ENCODE measurements at places on chromosomes 3 and 15.

DNA sequence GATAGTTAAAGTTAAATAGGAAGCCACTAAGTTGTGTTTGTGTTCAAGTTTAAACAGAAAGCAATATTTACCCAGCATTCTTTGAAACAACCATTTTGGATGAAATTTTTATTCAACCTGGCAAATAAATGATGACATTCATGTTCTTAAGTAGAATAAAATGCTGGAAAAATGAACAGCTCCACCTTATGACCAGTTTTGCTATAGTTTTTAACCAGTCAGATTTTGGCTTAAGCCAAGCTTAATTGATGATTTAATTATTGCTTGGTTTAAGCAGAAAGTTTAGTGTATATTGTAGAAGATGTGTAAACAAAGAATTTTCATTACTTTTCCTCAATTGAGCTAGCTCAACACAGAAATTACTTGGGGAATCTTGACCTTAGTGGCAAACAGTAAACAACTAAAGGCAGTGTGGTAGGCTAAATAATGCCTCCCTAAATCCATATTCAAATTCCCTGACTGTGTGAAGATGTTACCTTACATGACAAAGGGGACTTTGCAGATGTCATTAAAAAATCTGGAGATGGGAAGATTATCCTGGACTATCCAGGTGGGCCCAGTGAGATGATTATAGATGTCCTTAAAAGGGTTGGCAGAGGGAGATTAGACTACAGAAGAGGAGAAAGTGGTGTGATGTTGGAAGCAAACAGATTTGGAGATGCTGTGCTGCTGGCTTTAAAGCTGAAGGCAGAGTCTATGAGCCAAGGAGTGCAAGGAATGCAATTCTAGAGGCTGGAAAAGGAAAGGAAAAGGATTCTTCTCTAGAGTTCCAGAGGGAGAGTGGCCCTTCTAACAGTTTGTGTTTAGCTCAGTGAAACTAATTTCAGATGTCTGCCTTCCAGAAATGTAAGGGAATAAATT, 448.6 kb upstream of the GOLIM4 start:
- DNase-seq = no peak

DNA sequence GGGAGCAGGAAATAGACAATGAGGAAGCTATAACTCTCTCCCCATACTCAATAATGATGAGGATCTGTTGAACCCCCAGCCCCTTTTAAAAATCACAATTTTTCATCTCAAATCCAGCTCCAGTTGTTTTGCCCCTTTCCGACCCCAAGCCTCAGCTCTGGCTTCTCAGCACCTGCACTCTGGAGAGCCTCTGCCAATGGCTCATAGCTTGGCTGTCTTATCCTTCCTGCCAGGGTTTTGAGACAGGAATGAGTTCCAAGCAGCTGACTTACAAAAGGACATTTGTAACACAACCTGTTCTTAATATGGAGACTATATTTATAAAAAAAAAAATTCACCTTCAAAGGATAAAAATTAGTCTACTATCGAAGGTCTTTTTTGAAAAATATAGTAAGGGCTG, 105.9 kb upstream of the NEDD4 start:
- no peak for DNase-seq

DNA sequence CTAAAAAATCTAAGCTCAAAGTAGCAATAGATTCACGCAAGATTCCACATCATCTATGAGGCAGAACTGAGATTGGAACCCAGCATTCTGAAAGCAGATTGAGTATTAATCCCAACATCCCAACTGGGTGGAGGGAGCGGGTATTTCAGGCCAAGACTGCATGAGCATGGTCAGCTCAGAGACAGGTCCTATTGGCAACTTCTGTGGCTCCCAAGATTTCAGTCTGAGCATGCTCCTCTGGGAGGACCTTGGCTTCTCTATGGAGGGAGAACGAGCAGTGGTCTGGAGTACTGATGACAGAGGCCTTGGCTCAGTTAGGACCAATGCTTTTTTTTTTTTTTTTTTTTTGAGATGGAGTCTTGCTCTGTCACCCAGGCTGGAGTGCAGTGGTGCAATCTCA, 4.0 kb upstream of the ITGA11 start:
- DNase-seq = no peak

DNA sequence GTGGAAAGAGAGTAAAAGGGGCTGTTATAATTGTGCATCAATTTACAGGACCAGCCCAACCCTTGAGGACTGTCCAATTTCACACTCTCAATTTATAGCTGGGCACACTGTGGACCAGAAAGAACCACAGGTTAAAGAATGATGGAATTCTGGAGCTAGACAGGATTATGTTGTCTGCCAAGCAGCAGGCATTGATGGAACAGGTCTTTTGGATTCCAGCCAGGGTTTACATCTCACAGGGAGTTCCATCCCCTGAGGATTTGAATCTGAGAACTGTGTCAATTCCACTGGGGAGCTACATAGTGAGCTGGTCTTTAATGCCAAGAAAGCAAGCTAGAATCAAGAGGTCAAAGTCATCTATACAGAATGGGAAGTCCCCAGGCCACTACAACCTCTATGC, 389.5 kb upstream of the WNT5A start:
- DNase-seq = no peak

DNA sequence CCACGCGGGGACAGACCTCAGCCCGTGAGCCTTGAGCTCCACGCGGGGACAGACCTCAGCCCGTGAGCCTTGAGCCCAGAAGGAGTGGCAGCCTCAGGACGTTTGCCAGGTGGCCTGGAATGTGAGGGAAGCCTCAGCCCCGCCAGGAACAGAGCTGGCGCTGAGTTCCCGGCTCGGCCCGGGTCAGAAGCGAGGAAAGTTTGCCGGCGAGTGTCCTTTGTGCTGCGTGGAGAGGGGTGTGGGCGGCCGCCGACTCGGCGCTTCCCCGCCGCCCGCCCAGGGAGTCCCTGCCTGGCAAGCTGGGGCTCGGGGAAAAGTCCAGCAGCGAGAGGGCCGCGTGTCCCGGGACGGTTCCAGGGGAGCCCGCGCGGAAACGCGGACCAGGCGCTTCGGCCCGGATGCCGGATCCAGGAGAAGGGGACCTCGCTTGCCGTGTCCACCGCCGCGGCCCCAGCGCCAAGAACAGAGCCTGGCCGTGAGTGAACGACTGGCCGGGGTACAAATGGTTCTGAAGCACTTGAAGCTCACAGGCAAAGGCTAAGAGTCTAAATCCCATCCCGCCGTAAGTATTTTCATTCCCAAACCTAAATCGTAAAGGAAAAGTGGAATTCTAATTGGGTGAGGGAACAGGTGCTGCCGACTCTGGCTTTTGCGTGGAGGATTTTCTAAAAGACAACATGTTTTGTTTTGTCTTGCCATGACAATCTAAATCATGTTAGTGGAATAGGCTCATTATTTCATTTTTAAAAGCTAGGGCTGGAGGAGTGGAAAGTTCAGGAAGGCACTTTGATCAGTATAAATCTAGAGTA, 1.7 kb downstream of the LRRN1 start:
- no peak for DNase-seq

DNA sequence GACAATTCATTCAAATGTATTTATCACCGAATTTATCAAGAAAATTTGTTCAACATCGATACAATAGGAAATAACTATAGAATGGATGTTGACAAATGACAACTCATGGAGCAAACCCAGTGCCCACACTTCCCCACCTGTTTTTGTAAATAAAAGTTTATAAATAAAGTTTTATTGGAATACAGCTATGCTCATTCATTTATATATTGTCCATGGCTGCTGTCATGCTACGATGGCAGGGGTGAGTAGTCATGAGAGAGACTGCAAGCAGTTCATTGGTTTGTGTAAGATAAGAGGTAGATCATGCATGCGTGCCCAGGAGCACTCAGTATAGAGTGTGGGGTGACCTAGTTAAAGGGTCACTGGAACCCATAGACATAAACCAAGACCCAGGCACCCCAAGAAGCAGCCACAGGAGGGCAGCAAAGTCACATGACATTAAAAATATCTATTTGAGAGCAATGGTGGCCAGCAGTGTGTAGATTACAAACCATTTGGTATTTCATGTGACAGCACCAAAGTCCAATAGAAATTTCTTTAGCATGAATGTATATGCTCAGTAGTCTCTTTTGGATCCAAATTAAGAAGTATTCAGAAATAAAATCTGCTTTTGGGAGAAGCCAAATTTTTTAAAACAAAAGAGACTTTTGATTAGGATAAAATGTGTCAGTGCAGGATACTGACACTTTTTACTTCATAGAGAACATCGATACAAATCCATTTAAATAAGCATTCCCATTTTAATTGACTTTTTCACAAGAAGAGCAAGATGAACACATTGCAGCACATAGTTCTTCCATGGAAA, 794.8 kb downstream of the MCTP2 start:
- no peak for DNase-seq

DNA sequence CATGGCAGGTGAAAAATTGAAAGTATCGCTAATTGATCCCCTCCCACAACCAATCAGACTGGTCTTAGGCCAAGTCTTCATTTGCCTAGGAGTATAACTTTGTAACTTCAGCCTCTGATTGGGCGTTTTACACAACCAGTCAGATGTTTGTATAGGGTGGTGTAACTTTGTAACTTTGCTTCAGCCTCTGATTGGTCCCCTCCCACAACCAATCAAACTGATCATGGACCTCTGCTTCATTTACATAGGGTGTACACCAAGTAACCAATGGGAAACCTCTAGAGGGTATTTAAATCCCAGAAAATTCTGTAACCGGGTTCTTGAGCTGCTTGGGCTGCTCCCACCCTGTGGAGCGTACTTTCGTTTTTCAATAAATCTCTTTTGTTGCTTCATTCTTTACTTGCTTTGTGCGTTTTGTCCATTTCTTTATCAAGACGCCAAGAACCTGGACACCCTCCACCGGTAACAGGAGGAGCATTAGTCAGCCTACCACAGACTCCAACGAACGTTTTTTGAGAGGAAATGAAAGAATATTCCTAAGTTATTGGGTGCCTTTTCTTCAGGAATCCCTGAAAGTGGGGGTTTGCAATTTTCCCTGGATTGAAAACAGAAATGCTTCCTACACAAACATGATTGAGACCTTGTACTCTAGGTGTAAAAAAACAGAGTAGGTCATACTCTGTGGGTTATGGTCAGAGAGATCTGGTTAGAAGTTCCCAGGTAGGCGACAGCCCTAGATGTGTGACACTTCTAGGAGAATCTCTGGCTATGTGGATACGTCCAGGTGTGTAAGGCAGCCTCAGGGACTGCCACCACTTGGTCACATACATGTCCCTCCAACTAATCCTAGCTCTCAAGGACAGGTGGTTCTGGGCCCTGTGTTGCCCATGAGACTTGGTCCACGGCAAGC, 5.5 kb upstream of the SACM1L start:
- DNase-seq = no peak

GRCh38 chr3:174352227-174352626, 506.9 kb upstream of the NAALADL2 start:
- DNase-seq = no peak

DNA sequence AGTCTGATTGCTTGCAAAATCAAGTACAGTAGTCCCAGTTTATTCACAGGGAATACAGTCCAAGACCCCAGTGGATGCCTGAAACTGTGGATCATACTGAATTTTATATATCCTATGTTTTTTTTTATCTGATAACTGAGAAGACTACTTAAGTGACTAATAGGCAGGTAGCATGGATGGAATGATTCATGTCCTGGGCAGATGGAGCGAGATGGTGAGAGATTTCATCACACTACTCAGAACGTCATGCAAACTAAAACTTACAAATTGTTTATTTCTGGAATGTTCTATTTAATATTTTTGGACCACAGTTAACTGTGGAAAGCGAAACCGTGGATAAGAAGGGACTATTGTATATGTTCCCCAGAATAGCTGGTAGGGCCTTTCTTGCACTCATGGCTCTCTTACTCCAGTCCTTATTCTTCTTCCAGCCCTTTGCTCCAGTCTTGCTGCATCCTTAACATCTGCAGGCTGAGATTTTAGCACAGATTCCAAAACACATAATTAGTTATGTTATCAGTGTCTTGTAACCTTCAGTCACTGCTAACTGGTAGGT, 290.0 kb downstream of the ADAMTSL3 start:
- DNase-seq = no peak

DNA sequence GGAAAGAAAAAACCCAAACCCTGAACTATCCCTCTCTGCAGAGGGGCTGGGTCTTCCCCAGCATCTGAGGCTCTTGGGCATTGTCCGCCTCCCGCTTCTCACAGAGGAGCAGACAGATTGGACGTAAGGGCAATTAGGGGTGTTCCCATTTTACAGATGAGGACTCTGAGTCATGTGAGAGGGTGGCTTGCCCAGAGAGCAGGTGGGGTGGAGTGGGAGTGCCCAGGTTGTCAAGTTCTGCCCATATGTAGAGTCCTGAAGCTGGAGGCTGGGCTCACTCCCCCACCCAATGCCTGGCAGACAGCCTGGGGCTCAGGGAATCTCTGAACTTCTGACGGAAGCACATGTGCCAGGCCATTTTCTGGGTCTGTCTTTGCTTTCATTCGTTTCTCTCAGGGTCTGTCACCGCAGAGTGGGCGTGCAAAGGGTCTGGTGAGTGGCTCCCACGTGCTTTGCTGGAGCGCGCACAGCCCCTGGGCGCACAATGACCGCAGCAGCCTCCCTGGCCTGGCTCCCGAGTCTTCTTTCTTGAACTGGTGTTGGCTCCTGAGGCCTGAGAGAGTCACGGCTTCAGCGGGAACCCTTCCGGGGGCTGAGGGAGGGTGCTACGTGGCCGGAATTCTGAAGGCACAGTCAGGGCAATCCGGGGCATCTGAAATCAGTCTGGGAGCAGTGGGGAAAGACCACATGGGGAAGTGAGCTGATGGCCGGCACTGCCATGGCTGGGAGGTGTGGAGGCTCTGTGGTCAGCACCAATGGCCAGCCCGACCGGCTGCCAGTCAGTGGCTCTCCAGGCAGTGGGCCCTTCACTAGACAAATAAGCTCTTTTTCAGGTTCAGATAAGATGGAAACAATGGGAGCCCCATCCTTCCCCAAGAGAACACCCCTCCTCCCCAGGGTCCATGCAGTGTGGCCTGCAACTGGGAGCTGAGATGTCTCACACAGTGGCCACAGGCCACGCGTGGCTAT, 1.1 kb upstream of the TRPM1 start:
- no peak for DNase-seq
